Stimulated activated CD4-positive, alpha-beta T cell treated with anti-CD3 and anti-CD28 coated beads, Interleukin-12 subunit alpha, Interleukin-12 subunit beta, amount 100 ng/mL, for 24 hours (primary cell): ENCODE measurements at places on chromosomes 7 and 10.

- DNase-seq, result peak; percentile 24
These were observed 26.9 kb upstream of the TRIM56 start for GRCh38 chr7:101058355-101058754.

DNA sequence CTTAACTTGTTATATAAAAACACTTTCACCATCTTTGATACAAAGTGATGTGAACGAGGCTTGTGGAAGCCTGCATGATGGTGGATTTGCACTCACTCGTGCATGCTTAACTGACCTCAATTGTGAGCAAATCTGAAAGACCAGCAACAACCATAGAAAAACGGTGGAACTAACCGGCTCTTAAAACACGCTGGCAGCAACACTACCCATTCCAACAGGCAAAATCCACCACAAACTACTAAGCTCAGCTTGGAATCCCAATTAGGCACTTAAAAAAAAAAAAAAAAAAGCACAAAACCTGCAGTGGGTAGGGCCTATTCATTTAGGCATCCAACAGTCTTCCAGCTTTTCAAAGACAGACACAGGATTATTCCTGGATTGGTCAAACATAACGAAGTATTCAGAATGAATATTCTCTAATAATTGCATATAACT is 1.8 kb downstream of the GDI2 start:
- DNase-seq, result no peak

- DNase-seq, result no peak
These were observed 209.6 kb downstream of the KIAA1217 start for GRCh38 chr10:24418532-24418931.

GRCh38 chr10:118557946-118558345 is 37.5 kb downstream of the PRLHR start:
- no peak for DNase-seq

- DNase-seq, result no peak
These were observed 60.4 kb downstream of the INPP5F start for GRCh38 chr10:119786117-119786769.

GRCh38 chr7:39526666-39527065 is 39.5 kb upstream of the YAE1 start:
- DNase-seq, result no peak

GRCh38 chr7:111108000-111108399 is 17.1 kb downstream of the LRRN3 start:
- DNase-seq, result no peak

DNA sequence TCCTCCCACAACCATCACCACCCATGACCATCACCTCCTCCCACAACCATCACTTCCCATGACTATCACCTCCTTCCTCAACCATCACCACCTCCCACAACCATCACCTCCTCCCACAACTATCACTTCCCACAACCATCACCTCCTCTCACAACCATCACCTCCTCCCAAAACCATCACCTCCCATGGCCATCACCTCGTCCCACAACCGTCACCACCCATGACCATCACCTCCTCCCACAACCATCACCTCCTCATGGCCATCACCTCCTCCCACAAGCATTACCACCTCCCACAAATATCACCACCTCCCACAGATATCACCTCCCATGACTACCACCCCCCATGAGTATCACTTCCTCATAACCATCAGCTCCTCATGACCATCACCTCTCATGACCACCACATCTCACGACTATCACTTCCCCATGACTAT is 52.2 kb downstream of the PDGFA start:
- no peak for DNase-seq

DNA sequence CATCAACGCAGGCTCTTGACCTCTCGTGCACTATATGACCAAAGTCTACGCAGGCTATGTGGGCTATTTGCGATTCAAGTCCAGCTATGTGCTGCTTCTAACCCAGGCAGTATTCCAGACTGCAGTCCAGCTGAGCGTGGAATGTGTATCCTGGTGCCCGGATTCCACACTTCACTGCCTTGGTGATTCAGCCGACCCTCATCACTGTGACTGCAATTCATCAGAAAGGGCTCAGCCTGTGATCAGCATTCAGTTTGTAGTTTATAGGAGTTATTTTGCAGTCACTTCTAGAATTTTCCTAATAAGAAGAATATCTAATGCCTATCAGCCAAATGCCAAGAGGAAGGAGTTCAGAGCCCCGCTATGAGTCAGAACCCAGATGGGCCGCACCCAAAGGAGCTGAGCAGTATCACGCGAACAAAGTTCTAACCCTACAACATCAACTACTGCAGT is 119.8 kb upstream of the LANCL2 start:
- DNase-seq, result no peak

GRCh38 chr7:99359465-99360154 is 14.9 kb upstream of the ARPC1B start:
- no peak for DNase-seq

DNA sequence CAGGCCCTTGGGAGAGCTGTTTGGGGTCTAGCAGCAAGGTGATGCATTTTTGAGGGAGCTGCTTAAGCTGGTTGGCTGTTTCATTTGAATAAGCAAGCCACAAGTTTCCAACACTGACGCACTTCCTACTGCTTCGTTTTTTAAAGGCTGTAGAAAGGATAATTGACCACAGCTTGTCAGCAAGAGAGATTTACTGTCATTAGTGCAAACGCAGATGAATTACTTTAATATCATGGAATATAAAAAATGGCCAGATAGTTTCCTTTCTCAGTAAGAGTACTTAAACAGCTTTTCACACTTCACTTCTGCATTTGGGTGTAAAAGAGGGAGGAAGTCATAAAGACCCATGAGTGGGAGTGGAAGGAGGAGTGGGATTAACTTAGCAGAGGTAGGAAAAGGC is 61.5 kb downstream of the FZD1 start:
- no peak for DNase-seq

- DNase-seq, result no peak
These were observed 35.2 kb upstream of the MBL2 start for GRCh38 chr10:52807803-52808202.

DNA sequence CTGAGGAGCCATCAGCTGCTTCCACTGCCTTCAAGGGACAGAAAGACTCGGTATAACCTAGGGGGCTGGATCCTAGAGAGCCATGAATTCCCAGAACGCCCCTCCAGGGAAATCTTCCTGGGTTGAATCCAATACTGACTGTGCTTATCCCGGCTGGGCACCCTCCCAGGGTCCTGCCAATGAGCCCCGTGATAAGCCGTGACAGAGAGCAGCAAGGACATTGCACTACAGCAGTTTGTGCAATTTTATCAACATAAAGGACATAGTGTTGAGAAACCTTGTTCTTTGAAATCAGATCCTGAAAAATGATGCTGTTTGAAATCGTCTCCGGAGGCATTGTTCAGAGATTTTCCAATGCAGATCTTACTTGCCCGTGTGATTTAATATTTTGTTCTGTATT is 18.8 kb downstream of the AKR1B1 start:
- no peak for DNase-seq

DNA sequence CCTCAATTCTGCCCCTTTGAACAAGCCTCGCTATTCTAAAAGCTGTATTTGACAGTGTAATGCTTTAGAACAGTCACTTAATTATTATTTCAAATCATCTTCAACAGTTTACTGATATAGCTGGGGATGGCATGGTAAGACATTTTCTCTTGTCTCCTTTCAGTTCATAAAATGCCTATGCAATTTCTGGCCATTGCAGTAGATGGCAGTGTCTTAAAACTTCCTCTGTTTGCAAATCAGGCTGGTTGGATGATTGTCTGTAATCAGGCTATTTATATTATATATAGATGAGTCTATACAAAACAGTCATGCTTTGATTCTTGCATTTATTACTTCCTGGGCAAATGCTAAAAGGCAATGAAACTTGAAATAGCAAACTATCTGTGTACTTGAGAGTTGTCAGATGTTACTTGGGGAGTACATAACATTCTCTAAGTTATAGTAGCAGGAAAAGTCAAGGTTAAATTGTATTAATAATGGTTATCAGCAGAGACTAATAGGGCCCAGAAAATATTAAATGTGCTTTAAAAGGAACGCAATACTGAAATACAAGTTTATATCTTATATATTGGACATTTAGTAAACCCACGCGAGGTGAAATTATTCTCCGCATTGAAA is 55.5 kb upstream of the LHFPL3 start:
- DNase-seq, result no peak

DNA sequence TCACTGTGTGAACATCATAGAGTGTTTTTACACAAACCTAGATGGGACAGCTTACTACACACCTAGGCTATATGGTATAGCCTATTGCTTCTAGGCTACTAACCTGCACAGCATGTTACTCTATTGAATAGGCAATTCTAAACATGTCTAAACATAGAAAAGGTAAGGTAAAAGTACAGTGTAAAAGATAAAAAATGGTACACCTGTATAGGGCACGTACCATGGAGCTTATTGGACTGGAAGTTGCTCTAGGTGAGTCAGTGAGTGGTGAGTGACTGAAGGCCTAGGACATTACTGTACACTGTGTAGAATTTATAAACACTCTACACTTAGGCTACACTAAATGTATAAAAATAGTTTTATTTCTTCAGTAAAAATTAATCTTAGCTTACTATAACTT is 182.0 kb upstream of the THSD7A start:
- DNase-seq, result no peak

DNA sequence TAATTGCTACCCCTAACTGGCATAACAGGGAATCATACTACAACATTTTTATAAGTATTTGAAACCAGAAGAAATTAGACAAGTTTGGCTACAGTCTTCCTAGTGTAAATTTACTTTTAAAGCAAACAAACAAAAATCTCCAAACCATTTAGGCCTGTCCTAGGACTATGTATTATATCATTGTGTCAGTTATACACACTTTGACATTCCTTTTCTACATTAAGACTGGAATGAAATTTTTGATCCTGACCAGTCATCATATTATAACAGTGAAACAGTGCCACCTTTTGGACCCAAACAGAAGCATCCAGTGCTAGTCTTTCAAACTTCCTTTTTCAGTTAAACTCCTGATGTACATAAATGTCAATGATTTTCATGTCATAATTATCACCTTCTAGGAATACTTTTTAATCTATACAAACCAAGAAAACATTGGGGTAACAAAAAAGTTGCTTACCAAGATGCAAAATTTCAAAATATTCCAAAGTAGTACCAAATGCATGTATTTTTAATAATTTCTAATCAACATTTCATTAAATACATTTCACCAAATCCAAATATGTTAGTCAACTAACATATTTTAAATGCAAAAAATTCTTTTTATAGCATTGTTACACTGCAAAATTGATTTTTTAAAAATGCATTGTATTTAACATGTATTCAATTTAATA is 75.7 kb downstream of the IMMP2L start:
- DNase-seq, result no peak

DNA sequence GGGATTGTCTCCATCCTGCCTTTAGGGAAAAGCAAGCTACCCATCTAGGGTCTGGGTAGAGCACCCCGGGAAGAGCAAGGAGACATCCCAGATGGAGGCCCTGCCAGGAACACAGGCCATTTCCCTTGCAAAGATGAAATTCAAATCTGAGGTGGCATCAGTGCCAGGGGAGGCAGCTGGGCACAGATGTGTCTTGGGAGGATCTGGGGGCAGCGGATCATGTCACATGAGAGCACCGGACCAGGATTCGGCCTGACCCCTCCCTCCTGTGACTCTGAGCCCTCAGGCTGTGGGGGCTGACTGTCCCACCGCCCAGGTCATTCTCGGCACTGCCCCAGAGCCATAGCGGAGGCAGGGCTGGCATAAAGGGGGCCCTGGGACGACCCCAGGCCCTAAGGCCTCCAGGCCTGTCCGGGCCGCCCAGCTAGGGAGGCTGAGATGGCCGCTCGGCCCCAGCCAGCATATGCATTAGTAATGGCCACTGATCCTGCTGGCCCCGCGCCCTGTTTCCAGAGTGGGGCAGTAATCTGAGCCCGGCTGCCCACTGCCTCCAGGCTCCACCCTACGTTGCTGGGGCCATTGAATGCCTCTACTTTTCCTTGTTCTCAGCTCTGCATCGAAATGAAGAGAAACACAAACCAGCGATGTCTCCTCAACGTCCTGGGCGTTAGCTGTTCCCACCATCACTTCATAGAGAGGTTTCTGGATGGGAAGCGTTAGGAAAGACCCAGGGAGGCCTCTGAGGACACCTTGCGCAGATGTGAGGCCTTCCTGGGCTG is 148.5 kb downstream of the UBE2H start:
- no peak for DNase-seq

DNA sequence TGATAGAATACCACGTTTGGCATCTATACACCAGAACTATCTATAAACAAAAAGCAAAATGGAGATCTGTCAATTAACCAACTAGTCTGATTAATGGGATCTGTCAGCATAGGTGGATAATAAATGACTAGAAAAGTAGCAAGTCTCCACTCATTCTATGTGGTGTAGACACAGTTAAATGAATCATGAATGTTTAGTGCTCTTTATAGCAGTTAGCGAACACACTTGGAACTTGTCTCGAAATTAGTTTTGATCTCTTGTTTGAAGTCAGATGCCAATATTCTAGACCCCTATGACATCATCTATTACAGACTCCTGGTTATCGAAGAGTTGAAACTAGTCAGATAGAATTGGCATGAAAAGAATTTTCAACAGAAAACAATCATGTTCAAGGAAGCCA is 259.7 kb downstream of the AHR start:
- no peak for DNase-seq

DNA sequence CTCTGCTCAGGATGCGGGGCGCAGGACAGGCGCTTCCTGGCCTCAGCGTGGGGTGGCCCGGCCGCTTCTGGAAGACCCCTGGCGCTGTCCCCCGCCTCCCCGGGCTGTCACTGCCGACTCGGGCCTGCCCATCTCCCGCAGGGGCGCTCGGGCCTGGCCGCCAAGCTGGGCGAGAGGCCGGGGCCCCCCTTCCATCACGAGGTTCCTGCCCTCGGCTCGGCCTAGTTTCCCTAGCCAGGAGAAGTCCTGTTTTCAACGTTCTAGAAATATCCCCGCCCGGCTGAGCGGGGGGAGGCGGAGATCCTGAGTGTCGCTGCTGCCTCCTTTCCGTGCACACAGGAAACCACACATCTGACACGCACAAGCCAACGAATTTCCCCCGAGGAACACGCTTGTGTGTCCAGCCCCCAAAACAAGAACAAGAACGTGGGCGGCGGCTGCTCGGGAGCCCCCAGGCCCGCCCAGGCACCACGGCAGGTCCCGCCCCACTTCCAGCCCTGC is 33.7 kb downstream of the AP5Z1 start:
- peak; percentile 14 for DNase-seq

DNA sequence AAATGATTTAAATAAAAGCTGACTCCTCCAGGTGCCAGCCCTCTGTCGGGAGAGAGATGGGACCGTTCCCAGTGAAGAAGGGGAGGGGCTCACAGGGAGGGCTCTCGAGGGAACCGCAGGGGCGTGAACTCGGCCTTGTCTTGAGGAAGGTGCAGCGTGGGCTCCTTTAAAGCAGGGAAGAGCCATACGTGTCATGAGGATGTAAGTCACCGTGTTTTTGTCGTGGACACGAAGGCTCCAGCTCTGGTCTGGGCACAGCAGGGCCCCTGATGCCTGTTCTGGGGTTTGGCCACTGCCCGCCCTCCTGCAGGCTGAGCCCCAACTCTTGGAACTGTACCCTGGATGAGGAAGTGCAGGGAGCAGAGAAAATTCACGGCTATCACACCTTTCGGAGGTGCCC is 45.0 kb downstream of the JAKMIP3 start:
- DNase-seq, result no peak

DNA sequence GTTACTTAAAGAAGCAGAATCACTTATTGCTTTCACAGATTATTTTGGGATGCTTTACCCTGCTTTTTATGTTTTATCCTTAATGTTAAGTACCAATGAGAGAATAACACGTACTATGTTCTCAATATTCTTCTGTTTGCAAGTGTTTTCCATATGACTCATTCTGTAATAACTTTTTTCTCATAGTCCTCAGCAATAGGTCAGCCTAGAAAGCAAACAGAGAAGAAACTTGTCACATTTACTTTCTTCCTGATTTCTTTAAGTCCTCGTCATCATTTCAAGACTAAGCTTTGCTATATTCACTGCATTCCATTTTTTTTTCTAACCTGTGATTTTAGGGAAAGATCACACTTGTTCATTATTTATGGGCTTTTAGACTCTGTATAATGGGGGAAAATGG is 6.8 kb upstream of the AGR2 start:
- DNase-seq, result no peak
